ENCODE measurements at places on chromosomes 2 and 18. TPM values are rescaled to one million over a fixed set of nuclear protein-coding genes. Genes with fewer than 3 reads are reported as not detected.
A peak's percentile ranks its signal among the peaks of the same experiment; 100 is the strongest.

Gene PLB1
- total RNA-seq = 1.3 TPM

GRCh38 chr18:49321797-49322461 lies 138.5 kb downstream of the DYM start:
- ATAC-seq = peak; percentile 26

Gene AAK1
- total RNA-seq = 34.1 TPM

Gene PCARE
- total RNA-seq = 0.15 TPM

DNA sequence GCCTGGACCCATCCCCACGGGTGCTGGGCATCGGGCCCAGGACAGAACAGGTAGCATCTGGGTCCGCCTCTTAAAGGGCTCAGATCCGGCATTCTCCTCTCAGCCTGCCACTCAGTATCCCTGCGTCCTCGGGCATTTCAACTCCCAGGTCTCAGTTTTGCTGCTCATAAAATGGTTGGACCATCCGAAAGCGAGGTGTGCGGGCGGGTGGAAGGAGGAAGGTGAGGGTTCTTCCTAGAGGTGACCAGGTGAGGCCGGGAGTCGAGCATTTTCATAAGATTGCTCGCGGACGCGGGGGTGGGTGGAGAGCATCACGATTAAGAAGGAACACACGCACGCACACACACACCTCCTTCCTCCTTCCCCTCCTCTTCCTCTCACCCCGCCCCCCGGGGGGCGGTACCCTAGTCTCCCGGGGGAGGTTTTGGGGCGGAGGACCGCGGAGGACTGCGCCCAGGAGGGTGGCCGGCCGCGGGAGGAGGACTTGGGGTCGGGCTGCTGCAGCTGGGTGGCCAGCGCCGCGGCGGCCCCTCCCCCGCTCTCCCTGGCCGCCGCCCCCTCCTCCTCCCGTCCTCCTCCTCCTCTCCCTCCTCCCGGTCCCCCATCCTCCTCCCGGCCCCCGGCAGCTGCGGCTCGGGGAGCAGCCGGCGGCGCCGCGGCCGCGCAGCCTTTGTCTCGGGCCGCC lies 97.9 kb upstream of the GPR45 start:
- peak; percentile 85 for ATAC-seq

Gene SERPINB8
- total RNA-seq = 4.4 TPM

- ATAC-seq = no peak
Measured at GRCh38 chr2:213751446-213751845, 467.2 kb downstream of the SPAG16 start.

Gene CCDC121
- total RNA-seq = 17.2 TPM

GRCh38 chr2:69062307-69062962 lies 49.5 kb downstream of the ANTXR1 start:
- no peak for ATAC-seq

DNA sequence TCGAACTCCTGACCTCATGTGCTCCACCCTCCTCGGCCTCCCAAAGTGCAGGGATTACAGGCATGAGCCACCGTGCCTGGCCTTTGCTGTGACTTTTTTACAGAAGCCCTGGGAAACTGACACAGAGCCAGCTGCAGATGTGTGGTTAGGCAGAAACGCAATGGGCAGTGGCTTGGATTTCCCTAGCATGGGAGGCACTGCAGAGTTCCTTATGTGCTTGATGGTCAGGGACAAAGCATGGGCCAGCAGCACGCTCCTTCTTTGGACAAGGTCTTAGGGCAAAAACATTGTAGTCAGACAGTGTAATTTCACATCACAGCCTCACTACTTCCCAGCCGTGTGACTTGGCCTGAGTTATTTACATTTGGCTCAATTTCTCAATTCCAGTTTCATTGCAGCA lies 153.9 kb downstream of the RNF144A start:
- no peak for ATAC-seq

Gene RBM45
- total RNA-seq = 12.9 TPM

- no peak for ATAC-seq
Measured at GRCh38 chr18:9108911-9109310, 6.4 kb downstream of the NDUFV2 start.

Gene EFHD1
- total RNA-seq = 0.81 TPM

GRCh38 chr2:233148354-233148753 lies 88.2 kb downstream of the INPP5D start:
- no peak for ATAC-seq

Gene NR4A2
- 1.1 TPM for total RNA-seq
